Stimulated activated CD4-positive, alpha-beta T cell treated with anti-CD3 and anti-CD28 coated beads, Interleukin-2, amount 100 ng/mL, for 4 hours (primary cell): ENCODE measurements at places on chromosomes 11 and 22.
A peak's percentile ranks its signal among the peaks of the same experiment; 100 is the strongest.

GRCh38 chr11:109043315-109043714 is 378.4 kb downstream of the DDX10 start:
- no peak for DNase-seq

DNA sequence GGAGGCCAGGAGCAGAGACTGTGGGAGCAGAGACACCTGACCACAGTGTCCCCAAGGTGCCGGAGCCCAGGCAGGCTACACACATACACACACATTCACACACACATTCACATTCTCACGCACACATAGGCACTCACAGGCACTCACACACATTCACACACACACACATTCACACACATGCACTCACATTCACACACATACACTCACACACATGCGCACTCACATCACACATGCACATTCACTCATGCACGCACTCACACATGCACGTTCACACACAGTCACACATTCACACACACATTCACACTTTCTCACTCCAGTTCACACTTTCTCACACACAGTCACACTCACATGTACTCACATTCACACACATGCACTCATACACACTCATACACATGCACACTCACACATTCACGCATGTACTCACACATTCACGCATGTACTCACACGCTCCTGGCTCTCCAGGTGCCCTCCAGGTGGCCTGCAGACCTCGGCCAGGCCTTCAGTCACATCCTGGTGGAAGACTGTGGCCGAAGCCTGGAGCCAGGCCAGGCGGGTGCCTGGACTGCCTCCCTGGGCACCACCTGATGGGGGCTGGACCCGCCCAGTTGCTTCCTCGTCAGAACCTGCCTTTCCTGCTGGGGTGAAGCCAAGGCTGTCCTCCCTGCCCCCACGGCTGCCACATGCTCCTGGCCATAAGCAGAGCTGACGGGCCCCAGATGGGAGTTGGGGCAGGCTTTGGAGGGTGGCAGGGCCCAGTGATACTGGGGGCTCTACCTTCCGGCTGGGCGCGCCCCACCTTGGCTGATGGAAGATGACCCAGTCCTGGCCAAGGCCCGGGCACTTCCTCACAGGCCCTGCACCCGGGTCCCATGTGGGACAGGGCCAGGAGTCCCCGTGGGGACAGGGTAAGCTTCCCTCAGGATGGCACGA is 89.5 kb downstream of the WNT7B start:
- no peak for DNase-seq

- DNase-seq = no peak
Observed at GRCh38 chr11:34783816-34784317, 132.3 kb downstream of the APIP start.

DNA sequence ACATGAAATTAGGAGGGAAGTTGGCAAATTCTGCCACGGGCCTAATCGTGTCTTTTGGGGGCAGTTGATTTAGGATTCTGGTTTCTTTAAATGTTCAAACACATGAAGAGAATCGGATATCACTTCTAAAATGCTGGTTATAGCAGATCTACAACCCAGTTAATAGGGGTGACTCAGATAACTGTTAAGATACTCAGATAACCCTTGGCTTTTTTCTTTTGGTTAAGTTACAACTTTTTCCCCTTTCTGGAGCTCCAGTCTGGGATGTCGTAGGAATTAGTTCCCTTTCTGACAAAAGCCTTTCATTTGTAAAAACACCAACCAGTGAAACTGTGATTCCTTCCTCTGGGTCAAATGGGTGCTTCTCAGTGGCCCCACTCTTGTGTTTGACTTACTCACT is 976 bp downstream of the DEPDC7 start:
- DNase-seq = no peak

DNA sequence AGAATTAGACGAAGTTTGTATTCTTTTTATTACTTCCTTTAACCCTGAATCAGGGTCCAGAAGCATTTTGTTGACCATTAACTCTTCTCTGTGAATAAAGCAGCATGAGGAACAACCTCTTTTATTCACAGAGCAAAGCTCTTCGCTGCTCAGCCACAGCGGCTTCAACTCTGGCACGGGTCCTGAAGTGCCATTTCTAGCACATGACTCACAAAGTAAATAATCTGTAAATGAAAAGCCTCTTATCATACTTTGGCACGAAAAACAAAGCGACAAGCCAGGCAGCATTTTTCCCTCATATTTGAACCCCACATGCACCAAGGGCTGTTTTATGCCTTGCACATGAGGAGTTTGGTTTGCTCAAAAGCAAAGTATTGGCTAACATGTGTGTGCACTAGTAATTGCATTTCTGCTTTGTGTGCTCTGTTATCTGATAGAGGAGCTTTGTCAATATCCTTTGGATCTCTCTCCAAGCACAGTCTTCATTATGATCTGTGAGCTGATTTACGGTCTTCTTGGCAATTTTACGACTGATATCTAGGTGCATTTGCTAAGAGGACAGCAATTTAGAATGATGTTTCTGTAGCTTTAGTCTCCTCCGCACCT is 33.0 kb upstream of the APOBEC3A start:
- DNase-seq = no peak

DNA sequence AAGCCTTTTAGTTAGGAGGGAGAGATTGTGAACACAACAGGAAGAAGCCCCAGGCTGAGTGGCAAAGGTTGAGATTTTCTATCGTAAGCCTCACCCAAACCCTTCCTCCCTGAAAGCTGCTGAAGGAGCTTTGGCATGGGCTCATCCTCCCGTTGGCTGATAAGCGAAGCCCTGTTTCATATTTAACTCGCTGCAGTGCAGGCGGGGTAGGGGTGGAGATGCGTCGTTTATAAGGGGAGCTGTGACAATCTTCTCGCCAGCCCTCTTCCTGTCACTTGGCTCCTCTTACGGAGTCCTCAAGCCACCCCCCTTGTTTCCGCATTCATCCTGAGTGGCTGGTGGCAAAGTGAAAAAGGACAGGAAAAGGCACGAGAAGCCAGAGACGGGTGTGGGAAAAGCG is 137.0 kb downstream of the OR4C45 start:
- DNase-seq = no peak

GRCh38 chr22:30435674-30436126 is 10.1 kb downstream of the MTFP1 start:
- peak; percentile 68 for DNase-seq

GRCh38 chr11:123576501-123576900 is 77.9 kb downstream of the SCN3B start:
- no peak for DNase-seq

DNA sequence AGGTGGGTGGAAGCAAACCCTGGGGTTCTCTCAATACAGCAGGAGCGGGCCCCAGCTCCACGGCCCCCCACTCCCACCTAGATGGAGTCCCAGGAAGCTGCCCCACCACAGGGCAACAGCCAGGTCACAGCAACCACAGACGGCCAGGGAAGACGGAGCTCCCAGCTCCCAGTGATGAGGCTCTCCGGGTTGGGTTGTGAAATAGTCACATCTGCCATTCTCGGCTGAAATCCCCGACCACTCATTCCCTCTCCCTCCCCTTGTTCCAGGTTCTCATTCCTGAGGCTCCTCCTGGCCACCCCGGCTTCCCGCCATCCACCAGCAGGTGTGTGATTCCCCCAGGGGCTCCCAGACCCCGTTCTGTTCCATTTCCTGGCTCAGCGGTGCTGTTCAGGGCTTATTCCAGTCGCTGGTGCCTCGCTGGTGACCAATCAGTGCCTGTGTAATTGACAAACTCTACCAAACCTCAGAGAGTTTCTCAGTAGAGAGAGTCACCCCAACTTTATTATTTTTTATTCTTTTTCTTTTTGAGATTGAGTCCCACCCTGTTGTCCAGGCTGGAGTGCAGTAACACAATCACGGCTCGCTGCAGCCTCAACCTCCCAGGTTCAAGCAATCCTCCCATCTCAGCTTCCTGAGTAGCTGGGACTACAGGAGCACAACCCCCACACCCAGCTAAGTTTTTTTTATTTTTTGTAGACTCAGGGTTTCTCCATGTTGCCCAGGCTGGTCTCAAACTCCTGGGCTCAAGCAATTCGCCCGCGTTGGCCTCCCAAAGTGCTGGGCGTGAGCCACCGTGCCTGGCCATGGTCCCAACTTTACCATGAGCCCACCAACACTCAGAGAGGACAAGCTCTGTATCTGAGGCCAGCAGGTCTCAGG is 63.2 kb downstream of the SHANK2 start:
- no peak for DNase-seq

GRCh38 chr11:2212411-2213251 is 41.0 kb upstream of the TH start:
- DNase-seq = no peak

DNA sequence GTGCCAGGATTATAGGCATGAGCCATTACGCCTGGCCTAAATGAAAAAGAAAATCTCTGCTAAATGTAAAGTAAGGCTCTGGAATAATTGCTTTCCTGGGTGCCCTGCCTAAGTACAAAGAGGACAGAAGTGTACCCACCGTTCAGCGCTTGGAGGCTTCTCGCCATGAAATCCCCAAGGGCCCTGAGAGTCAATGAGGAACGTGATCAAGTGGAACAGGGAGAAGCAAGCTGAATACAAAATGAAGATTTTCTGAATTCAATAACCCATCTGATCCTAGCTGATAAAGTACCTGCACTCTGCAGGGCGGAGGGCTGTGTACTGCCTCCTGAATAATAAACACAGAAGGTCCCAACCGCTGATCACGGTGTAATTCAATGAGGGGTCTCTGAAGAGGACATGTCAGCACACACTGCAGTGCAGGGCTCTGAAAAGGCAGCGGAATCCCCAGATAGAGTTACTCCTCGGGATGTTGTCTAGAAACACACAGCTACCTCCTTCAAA is 97.7 kb downstream of the ABTB2 start:
- DNase-seq = no peak

DNA sequence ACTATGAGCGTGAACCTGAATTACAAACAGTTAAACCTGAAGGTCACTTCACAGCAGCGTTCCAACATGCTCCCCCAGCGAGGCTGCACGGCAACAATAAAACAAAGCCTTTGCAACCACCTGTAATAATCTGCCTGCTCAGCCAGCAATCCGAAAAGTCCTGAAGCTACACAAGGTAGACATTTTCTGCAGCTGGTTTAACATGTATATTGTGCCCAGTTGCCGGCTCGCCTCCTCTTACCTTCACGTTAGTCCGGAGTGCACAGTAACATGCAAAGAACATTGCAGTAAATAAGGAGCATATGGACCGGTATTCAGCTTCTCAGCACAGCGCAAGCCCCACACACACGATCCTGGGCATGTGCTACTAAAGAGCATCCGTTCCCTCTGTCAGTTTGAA is 704.3 kb downstream of the DLG2 start:
- DNase-seq = no peak

DNA sequence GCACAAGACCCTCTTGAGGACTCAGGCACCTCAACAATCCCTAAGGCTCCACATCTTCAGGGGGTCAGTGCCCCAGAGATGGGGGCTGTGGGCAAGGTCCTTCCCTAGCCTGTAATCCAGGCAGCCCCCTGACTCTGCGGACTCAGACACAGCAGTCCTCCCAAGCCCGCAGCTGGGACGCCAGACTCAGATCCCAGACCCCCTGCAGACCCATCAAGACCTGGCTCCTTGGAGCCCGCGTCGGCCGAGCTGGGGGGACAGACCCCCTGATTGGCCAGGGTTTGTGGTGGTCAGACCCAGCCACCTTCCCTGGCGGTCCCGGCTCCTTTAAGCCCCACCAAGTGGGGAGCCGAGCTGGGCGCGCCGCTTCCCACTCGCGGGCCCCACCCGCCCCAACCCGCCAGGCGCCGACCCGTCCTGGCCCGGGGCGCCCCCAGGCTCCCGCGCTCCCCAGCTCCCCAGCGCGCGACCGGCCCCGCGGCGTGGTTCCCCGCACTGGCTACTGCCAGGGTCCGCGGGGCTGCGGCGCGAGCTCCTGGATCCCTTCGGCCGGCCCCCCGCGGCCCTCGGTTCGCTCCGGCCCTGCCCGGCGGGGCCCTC is 458 bp downstream of the OSBPL5 start:
- DNase-seq = no peak

GRCh38 chr22:43136255-43136654 is 6.9 kb downstream of the MCAT start:
- DNase-seq = peak; percentile 18

DNA sequence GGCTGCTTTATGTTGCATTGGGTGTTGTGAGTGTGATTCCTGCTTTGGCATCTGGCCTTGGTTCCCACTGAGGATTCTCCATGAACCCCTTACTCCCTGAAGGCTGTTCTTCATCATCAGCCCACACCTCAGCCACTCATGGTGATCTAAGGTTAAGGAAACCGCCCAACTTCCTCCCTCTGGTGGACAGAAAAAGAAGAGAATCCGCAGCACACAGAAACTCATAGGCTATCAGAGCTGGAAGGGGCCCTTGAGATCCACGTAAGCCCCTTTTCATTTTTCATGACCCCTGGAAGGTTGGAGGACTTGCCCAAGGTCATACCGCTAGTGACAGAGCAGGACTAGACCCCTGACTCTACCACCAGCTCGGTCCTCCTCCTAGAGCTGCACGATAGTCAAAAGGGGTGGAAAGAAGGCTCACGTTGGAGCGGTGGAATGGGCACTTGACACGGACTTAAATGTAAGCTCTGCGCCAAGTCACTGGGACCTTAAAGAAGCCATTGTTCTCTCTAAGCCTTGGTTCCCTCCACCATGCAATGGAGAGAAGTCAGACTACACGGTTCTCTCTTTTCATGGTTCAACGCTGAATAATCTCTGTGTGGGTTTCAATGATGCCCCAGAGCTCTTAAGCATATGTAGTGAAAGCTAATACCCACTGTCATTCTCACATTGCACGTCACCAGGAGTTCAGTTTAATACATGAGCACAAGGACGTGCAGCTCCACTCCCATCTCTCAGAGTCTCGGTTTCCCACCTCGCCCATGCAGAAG is 83.6 kb upstream of the CRTAM start:
- peak; percentile 25 for DNase-seq

DNA sequence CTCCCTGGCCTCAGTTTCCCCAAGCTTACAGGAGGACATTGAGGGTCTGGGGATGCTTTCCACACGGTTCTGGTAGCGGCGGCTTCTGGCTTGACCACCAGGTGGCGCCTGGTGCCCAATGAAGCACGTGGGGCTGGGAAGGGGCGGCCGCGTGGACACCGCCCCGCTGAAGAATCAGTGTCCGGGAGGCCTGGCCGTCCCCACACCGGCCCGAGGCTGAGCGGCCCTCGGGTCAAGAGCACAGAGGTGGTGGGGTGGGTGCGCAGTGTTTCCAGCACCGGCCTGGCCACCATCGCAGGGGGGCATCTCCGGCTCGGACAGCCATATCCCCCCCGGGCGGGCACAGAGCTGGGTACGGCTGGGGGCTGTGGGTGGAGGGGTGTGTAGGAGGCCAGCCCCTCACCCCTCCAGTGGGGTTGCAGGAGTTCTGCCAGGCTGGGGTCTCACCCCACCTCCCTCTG is 27.8 kb upstream of the PPARA start:
- peak; percentile 51 for DNase-seq
